ENCODE measurements at places on chromosomes 1 and 21.
A peak's percentile ranks its signal among the peaks of the same experiment; 100 is the strongest.

GRCh38 chr1:211237579-211237978, 21.6 kb upstream of the RCOR3 start:
- no peak for DNase-seq

DNA sequence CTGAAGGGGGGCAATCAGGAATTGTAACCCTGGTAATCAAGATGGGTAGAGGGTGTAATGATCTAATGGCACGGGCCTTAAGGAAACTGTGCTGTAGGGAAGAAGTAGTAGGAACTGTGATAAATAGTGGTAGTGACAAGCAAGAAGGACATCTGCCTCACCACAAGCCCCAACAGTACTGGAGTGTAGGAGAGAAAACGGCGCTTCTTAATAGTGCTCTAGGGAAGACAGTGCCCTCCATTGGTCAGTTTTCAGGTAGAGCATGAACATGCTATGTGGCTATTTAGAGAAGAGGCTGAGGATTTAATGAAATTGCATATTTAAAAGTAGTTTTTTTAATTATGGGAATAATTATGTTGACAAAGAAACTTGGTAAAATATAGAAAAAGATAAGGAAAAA, 32.2 kb downstream of the SLC30A7 start:
- DNase-seq = no peak

- DNase-seq = peak; percentile 33
Observed at GRCh38 chr1:203625628-203626019, 1.0 kb upstream of the ATP2B4 start.

DNA sequence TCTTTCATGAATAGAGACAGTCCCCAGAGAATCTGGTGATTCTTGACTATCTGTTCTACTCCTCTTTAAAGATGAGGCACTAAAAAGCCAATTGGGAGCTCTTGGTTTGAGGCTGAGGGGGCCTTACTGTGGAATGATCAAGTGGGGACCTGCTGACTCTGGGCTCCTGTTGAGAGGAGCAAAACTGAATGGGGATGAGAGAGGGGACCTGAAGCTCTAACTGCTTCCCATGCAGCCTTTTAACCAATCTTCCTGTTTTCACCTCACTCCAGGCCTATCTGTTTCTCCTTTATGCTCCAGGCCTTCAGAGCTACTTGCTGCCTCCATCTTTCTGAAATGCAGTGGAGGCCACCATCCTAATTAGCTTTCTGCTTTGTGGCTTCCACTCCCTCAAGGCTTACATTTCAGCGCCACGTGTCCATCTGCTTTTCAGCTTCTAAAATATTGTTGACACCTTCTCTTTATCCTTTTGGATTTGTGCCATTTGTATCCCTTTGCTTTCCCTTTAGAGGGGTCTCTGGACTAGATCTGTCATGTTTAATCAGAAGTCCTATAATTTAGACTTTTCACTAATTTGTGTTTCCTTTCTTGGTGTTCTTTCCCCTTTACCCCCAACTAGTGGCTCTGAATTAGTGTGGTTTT, 145.7 kb downstream of the DHRS3 start:
- no peak for DNase-seq

DNA sequence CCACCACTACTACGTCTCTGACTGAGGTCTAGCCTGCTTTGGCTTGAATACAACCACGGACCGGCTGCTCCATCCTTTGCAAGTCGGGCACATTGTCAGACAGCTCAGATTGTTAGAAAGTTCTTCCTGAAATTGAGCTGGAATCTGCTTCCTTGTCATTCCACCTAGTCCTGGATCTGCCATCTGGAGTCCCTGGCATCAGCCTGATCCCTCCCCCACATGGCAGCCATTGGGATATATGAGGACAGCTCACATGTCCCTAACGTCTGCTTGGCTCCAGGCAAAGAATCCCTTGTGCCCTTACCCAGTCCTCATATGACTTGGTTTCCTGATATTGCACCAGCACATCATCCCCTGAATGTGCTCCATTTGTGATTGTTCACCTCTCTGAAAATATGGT, 56.3 kb upstream of the SYT6 start:
- no peak for DNase-seq

DNA sequence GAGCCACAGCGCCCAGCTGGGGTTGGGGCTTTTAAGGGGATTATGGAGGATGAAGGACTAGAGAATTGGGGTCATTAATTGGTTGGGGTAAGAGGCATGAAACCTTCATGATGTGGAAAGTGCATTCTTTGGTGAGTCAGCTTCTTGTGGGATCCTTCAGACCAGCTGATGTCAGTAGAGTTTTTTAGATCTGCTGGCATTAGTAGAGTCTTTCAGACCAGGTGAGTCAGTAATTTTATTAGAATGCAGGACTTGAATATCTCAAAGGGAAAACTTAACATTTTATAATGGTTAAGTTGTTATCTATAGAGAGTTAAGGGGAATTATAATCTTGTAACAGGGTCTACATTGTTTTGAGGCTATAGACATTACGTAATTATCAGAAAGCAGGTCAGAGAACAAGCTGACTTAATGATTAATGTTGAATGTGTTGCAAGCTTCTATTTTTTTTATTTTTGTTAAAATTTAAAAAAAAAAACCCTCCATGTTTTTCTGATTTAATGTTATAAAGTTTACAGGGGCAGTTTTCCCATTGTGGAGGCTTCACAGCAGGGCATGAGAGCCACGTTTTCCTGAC, 160.9 kb upstream of the FMN2 start:
- DNase-seq = no peak

DNA sequence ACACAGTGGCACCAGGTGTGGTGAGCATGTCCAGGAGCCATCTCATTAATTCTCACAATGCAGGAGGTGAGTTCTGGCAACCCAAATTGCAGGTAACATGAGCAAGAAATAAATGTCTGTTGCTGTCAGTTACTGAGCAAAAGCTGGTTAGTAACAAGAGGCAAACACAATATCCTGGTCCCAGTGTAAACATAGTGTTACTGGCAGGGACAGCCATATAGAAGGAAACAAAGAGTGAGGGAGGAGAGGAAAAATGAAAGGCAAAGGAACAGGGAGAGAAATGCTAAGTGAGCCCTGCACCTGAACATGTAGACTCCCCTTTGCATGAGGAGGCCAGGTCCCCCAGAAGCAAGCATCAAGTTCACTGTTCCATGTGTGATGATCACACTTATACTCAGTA, 203.6 kb downstream of the TRABD2B start:
- no peak for DNase-seq

DNA sequence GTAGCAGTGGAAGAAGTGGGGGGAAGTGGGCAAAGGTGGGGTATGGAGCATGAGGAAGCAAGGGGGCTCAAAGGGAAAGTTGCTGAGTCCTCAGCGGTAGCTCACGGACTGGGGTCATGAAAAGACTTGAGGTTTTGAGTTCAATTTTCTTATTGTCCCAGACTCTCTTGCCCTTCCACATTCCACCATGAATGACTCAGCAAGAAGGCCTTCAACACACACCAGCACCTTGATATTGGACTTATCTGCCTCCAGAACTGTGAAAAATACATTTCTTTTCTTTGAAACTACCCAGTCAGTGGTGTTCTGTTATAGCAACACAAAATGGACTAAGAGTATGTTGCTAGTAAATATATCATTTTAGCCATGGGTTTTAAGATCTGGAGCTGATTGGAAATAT, 17.3 kb upstream of the RHBDL2 start:
- DNase-seq = no peak

DNA sequence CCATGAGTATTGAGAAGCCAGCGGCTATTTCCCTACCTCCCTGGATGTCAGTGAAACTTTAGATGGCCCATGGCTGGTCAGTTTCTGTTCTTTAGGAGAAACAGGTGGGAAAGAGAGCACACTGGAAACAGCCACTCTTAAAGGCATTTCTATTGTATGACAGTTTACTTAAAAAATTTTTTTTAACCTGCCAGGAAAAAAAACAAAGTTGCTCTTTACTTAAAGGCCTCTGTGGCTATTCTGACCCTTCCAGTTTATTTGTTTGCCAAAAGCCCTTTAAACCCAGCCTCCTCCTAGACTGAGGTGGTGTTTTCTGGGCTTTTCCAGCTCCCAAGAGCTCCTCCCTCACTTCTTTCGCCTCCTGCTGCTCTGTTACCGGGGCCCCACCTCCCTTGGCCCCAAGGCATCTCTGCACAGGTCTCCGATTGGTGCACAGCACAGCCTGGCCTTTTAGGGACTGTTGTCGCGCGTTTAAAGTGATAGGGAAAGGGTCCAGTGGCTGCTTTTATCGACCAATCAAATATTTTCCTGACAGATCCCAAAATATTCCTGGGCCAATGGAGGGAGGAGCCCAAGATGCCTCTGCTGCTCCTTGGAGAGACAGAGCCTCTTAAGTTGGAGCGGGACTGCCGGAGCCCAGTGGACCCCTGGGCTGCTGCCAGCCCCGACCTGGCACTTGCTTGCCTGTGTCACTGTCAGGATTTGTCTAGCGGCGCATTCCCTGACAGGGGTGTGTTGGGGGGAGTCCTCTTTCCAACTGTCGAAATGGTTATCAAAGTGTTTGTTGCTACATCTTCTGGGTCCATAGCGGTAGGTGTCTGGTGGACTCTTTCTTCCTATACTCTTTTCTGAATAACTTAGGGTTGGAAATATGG, at the start of gene SH3BGR:
TSS of gene SH3BGR (plus strand) at position 639 of the 875 bp plus-strand sequence. CDS start at position 766, 127 bp downstream.
- DNase-seq = no peak

DNA sequence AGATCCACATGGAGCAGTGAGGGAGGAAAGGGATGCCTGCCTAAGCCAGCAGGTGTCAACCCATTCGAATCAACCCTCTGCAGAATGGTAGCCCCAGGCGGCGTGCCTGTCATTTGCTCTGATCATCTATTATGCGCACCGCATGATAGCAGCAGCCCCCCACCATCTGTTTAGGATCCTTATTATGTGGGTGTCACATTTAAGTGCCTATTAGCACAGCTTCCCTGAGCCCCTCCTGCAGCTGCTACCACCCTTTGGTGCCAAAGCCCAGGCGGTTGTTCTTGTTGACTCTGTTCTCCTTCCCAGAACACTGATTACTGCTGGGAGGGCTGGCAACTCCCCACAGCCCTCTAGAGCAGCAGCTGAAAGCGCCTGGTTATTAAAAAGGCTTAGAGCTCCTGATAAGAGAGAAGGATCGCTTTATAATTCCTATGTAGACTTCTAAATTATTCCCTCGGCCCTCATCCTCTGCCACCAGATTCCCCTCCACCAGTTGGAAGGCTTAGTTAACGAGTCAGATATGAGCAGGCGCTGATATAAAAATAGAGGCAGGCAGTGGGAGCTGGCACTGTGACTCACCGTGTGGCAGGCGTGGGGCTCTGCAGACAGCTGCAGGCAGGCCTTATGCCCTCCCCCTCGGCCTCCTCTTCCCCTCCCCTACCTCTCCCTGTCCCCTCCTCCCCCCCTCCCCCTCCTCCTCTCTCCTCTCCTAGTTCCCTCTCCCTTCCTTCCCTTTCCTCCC, 23.0 kb downstream of the ACTA1 start:
- DNase-seq = no peak

DNA sequence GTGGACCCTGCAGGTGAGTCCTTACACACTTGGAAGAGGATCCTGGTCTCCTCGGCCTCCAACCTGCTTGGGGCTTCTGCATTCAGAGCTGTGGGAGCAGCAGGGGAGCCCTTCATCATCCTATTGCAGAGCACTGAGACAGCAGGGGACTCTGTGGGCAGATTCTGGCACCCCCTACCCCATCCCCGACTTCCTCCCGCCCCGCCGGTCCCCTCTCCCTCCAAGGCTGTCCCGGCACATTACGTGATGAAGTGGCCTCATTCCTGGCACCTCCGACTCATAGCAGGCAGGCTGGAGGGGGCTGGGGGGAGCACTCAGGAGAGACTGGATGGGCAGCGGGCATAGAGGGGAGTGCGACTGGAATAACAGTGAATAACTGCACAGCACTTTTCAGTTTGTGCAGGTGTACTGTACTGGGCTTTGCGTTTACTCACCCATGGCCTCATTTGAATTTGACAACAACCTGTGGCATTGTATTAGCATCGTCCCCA, 394.1 kb downstream of the MATN1 start:
- DNase-seq = no peak

DNA sequence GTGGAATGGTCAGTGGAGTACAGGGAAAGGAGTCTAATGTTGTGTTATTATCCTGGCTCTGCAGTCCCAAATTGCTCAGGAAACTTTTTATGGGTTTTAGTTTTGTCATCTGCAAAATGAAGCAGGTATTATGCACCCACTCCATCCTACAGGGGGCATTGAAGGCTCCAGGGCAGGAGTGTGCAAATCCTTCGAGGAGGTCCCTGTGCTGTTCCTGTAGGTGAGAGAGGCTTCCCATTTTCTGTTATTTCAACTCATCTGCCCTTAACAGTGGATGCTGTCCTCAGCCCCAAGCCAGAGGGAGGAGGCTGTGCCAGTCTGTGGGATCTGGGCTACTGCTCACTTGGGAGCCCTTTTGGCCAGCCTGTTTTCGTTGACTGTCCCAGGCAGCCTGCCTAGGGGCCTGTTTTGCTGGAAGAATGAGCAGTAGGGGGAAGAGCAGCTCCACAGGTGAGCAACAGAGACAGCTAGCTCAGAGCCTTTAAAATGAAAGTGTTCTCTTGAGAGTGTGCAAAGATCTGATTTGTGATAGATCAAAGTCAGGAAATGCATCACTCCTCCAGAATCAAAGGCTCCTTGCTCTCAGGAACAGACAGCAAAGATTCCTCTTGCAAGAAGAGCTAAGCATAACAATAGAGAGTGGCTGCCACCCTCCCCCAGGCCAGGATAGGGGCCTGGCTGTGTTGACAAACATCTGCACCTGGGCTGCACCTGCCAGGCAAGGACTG, 317.6 kb upstream of the PROX1 start:
- DNase-seq = no peak

- DNase-seq = no peak
Observed at GRCh38 chr1:87393445-87394085, 64.9 kb downstream of the LMO4 start.

- DNase-seq = no peak
Observed at GRCh38 chr1:242219298-242219901, 220.5 kb upstream of the MAP1LC3C start.

- no peak for DNase-seq
Observed at GRCh38 chr1:185674201-185674600, 60.0 kb upstream of the HMCN1 start.

DNA sequence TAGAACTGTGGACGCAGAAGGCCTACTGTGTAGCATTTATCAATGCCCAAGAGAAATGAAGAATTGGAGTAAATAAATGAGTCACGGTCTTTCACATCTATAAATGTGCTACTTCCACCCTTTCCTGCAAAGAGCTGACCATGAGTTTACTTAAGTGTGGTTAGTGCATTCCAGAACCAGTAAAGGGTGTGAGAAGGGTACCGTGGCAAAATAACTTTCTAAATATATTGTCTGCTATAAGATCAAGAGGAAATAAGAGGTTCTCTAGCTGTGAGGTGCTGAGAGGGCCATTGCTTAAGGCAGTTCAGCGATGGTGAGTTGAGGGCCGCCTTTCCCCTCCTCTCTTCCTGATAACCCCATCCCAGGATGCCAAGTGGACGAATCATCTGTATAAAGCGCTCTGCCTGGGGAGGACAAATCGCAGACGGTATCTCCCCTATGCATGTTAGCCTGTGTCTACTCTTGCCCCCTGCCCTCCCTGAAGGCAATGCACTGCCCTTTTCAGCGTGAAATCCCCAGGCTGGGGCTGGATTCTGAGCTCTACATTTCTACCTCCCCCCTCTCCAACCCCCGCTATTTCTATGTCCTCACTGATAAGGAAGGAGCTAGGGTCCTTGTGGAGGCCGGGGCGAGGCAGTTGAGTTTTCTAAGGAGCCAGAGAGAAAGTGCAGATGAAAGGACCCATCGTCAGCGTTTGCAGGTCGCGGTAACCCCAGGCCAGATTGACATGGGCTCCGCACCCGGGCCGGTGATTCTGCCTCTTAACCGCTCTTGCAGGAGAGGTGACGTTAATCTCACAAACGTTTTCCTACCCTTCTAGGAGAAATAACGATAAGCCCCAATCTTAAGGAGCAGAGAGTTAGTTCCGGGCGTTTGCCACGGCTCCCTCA, 1.5 kb upstream of the NCAM2 start:
- no peak for DNase-seq

GRCh38 chr1:244325056-244325758, 126.5 kb downstream of the ADSS2 start:
- DNase-seq = no peak

GRCh38 chr1:24903560-24903954, 26.5 kb downstream of the RUNX3 start:
- no peak for DNase-seq
